ENCODE measurements at places on chromosomes 2 and 18.

- peak; percentile 68 for DNase-seq
Observed at GRCh38 chr2:75787532-75788132, 76.9 kb upstream of the GCFC2 start.

DNA sequence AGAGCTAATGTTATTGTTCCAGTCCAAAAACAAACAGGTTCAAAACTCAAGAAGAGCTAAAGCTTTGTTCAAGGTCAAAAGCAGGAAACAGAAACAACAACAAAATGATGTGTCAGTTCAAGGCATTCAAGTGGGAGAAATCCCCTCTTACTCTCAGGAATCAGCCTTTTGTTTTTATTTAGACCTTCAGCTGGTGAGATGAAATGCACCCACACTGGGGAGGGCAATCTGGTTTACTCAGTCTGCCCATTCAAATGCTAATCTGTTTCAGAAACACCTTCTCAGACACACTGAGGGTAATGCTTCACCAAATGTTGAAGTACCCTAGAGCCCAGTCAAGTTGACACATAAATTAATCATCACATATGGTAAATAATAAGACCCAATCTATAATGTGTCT is 150.6 kb downstream of the TMX3 start:
- no peak for DNase-seq

GRCh38 chr2:99153921-99154604 is 679 bp downstream of the TSGA10 start:
- DNase-seq = peak; percentile 27

DNA sequence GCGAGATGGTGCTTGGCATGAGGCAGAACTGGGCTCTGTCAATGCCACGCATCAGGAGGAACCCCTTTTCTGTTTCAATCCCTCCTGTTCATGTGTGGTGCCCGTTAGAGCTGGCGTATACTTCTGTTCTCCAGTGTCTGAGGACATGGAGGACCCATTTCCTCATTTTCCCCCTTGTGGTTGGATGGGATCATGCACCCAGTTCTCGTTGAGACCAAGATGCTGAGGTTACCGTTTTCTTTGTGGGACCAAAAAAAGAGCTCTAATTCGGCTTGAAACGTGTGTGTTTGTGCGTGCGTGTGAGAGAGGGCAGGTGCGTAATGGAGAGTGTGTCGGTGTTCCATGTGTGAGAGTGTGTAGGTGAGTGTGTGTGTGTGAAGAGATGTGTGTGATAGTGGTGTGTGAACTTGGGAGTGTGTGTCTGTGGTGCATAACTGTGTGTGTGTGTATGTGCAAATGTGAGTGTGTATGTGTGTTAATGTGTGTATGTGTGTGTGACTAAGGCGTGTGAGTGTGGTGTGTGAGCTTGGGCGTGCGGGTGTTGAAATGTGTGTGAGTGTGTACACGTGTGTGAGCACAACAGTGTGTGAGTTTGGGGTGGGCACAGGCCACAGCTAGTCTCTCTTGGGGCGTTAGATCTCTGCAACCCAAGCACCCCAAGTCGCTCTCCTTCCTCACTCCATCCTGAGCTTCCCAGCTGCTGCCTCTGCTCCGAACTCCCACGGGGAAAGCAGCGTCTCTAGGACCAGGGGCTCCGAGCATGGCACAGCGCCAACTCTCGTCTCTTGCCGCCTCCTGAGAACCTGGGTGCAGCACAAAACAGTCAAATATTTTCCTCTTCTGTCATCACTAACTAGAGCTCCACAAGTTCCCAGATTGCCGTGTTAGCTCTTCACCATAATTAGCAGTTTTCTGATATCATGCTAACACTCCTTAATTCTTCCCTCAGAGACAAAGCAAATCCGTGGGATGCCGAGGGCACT is 75.8 kb downstream of the LONRF2 start:
- peak; percentile 79 for DNase-seq

DNA sequence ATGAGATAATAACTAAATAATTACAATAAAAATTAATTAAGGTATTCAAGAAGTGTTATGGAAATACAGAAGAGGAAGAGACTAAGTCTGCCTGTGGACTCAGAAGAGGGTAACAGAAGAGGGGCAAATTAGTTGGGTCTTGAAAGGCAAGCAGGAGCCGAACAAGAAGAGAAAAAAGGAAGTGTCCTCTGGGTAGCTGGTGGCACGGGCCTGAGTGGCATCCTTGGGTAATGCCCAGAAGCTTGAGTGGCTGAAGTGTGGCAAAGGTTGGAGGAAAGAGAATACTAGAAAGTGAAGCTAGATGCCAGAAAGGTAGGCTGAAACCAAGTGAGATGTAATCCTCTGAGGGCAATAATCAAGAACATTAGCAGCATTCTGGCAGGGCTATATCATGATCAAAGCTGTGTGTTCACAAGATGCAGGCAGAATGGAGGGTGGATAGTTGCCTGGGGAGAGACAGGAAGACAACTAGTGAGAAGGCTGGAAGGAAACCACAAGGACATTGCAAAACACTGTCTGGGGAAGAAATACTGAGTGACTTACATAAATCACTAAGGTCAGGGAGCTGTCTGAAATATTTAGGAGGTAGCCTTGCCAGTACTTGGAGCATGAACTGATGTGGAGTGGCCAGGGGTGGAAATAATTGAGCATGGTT is 16.2 kb downstream of the DOCK10 start:
- peak; percentile 68 for DNase-seq

GRCh38 chr2:23698721-23699579 is 228.0 kb downstream of the ATAD2B start:
- no peak for DNase-seq

GRCh38 chr2:133975676-133976428 is 278.0 kb upstream of the MGAT5 start:
- DNase-seq = no peak

DNA sequence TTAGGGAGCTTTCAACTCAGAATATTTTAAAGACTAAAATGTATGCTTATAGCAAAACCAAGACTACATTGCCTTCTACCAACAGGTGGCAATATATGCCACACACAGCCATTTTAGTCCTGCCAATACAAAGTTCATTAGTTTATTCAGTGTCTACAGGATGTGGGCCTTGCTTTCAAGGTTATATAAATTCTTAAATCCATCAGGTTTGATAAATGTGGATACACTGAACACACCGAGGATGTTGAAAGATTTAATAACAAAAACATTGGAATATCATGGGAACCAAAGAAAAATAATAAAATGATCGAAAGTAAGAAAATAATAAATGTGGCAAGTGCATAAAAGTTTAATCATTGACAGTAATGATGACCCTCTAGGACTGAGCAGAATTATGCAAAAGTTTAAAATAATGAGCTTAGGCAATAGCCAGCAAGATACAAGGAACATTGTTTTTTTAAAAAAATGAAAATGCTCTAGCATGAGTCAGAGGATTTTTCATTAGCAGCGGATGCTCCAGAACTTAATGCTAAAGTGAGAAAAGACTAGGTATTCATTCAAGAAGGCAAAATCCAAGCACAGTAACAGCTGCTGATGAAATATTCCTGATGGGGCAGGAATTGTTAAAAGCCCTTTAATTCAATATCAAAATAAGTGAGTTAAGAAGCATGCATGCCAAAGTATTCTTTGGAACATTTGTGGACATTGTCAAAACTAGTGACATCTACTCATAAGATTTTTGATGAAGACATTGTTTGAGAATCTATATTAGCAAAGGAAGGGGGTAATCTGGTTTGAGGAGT is 14.2 kb downstream of the SCN9A start:
- peak; percentile 74 for DNase-seq

- peak; percentile 51 for DNase-seq
Observed at GRCh38 chr2:96116424-96116878, at the start of gene ADRA2B. Gene ADRA2B, minus strand, starts transcription at chr2:96116571. Its CDS starts 422 bp downstream, at chr2:96116149.

- DNase-seq = peak; percentile 86
Observed at GRCh38 chr2:202069170-202070067, 3.6 kb upstream of the KIAA2012 start.

- DNase-seq = no peak
Observed at GRCh38 chr2:85675427-85675826, 7.4 kb upstream of the SFTPB start.

DNA sequence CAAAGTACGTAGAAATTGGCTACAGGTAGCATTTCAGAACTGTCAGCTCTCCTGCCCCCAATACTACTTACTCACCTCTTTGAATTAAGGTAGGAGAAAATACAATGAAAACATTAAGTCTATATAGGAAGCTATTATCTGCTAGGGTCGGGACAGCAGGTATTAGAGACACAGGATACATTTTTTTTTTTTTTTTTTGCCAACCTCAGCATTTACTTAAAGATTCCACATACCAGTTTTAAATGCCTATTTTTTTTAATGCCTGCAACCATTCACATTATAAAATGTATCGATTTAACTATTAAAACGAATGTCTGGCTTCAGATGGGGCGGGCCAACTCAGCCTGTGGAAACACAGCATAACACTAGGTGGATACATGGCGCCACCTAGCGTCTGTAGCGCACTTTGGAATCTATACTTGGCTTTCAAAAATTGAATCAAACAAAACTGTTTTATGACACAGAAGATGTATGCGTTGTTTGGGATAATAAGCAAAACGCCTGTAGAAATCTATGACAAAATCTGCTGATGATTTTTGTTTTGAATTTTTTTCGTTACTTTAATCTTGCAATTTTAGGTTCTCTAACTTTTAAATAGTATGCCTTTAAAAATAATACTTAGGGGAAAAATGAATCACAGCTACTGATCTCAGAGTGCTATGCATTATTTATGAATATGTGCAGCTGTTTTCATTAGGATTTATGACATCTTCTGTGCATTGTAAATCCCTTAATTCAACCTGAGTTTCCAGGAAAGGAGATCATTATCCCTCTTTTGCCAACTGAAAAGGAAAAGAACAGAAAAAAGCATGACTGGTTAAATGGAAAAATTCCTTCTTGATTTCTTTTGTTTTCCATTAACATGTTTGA is 261.0 kb downstream of the NYAP2 start:
- peak; percentile 85 for DNase-seq

GRCh38 chr2:237882510-237883481 is 23.4 kb downstream of the RAMP1 start:
- no peak for DNase-seq

GRCh38 chr2:24280645-24281044 is 79.7 kb downstream of the ITSN2 start:
- no peak for DNase-seq

GRCh38 chr2:157305723-157306110 is 19.9 kb downstream of the ERMN start:
- no peak for DNase-seq

DNA sequence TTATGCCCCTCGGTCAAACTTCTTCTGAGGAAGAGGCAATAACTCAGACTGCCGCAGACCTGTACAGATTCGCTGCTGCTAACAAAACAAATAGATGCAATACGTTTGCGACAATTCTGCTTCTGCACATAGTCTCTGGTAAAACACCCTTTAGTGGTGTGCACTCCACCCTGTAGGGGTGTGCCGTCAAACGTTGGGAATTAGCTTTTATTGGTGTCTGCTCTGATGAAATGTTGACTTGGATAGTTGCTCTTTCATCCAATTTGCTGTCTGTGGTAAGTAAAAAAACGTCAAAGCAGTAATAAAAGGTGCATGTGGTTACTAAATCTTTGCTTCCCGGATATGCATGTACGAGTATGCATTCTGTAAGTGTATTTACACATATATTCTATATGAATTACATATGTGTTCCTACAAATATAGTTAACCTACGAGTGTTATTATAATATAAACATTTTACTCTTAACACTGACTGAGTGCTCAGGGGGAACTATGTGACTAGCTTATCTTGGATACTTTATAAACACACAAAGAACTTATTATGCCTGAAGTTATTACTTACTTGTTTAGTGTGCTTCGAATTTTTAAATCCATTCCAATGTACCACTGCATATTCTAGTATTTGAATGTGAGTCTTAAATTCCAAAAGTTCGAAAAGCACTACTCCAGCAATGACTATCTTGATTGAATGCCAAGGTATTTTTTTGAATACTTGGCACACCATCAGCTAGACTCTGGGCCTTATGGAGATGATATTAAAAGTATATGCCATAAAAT is 610.2 kb downstream of the ZEB2 start:
- no peak for DNase-seq

DNA sequence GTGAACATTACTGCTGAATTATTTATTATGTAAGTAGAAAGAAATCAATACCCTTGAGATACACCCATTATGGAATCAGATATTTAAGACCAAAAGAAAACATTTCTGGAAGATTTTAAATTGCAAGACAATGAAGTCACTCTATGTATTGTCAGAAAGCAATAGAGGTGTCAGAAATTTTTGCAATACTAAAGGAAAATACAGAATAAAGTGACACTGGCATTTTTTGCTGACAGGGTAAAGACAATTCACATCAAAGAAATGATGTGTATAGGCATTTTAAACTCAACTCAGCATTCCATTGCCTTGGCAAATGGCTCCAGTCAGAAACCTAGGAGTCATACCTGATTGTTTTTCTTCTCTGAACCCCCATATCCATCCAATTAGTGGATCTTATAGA is 191.0 kb upstream of the PID1 start:
- DNase-seq = no peak

DNA sequence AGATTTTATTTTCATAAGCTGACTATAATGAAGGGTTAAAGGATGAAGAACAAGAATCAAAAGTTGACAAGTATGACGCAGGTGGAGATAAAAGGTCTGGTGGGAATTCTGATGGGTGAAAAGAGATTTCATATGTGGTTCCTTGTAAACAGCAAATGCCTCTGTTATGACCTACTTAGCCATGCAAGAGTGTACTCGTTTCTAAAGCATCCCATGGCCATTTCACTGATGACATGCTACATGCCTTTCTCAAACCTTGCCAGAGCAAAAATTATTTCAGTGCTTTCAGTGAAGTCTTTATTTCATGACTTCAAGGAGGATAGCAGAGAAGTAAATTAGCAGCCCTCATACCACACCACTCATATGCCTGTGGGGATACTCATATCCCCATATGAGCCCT is 71.7 kb downstream of the FEZ2 start:
- DNase-seq = no peak

- no peak for DNase-seq
Observed at GRCh38 chr2:3042601-3043585, 334.7 kb downstream of the EIPR1 start.

GRCh38 chr2:215277944-215278343 is 33.9 kb upstream of the ATIC start:
- DNase-seq = no peak

GRCh38 chr2:156319811-156320485 is 12.6 kb downstream of the NR4A2 start:
- DNase-seq = peak; percentile 47

- no peak for DNase-seq
Observed at GRCh38 chr2:231343006-231343710, 52.4 kb upstream of the B3GNT7 start.

- no peak for DNase-seq
Observed at GRCh38 chr18:57576316-57576715, 10.2 kb downstream of the FECH start.

GRCh38 chr2:190717764-190718651 is 69.1 kb downstream of the NAB1 start:
- DNase-seq = no peak

Data from hematopoietic multipotent progenitor cell treated with erythropoietin and hydrocortisone succinate and interleukin-3 and kit ligand, for 6 days (in vitro differentiated cells).